A549 treated with RU486 at 1 μM for 4 hours (cell line): ENCODE measurements at places on chromosomes 5 and 9. TPM values are rescaled to one million over a fixed set of nuclear protein-coding genes. Genes with fewer than 3 reads are reported as not detected.

Gene GPX3
- 14.4 to 20.9 TPM (median 18.1 TPM) in 5 replicates for total RNA-seq

Gene SLC45A2
- total RNA-seq: not detected in 5 replicates

Gene QRFP
- not detected in 5 replicates for total RNA-seq

Gene FAM169A
- 2.7 to 7.1 TPM (median 6.6 TPM) in 5 replicates for total RNA-seq

Gene RGS14
- total RNA-seq: 6.0 to 6.9 TPM (median 6.2 TPM) in 5 replicates

Gene GFI1B
- not detected in 5 replicates for total RNA-seq

Gene SOHLH1
- not detected in 5 replicates for total RNA-seq
